Psoas muscle (tissue), 8 donors: ENCODE measurements at places on chromosomes 1 and 21. TPM values are rescaled to one million over a fixed set of nuclear protein-coding genes. Genes with fewer than 3 reads are reported as not detected.

The HSPA6 gene
- polyA plus RNA-seq: 0.32 TPM

The CDK18 gene
- polyA plus RNA-seq: 2.1 TPM

DNA sequence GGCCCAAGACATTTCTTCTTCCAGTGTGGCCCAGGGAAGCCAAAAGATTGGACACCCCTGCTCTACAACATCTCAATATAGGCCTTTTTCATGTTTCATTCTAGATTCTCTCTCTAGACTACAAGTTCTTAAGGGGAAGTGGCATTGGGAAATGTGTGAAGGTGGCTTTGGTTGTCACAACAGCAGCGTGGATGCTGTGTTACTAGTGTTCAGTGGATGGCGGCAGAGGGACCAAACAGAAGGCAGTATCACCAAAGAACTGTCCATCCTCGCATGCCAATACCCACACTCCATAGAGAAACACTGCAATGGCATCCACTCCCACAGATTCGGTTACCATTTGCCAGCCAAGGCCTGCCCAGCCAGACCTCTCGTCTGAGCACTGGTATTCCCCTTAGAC lies 24.3 kb upstream of the IFNAR2 start:
- no peak for DNase-seq

- DNase-seq: no peak
Measured at GRCh38 chr1:241849345-241849695, 1.3 kb downstream of the EXO1 start.

DNA sequence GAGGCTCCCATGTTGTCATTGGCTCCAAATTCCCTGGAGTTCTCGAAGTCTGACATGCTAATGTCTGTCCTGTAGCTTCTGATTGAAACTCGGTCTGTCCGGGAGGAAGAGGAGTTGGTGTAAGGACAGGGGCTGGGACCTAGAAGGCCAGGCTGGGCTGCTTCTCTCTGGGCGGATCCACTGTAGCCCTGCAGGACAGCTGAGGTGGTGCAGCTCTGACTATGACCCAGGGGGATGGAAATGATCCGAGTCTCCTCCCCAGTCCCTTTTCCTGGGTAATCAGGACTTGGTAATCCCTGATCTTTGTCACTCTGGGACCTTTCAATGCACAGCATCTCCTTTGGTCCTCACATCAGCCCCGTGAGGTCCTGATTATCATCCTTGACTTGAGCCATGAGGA lies 10.0 kb upstream of the FCMR start:
- DNase-seq: no peak

- DNase-seq: no peak
Measured at GRCh38 chr1:192626366-192627179, 9.4 kb upstream of the RGS13 start.

- DNase-seq: peak; percentile 47
Measured at GRCh38 chr1:15718199-15718601, 17.9 kb upstream of the SLC25A34 start.

The FAM229A gene
- polyA plus RNA-seq: 3.1 TPM

The SPATA46 gene
- not detected for polyA plus RNA-seq

DNA sequence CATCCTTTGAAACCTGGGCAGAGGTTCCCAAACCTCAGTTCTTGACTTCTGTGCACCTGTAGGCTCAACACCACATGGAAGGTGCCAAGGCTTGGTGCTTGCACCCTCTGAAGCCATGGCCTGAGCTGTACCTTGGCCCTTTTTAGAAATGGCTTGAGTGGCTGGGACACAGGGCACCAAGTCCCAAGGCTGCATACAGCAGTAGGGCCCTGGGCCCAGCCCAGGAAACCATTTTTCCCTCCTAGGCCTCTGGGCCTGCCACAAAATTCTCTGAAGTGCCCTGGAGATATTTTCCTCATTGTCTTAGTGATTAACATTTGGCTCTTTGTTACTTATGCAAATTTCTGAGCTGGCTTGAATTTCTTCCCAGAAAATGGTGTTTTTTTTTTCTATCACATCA lies 65.6 kb upstream of the ACTRT2 start:
- DNase-seq: no peak

DNA sequence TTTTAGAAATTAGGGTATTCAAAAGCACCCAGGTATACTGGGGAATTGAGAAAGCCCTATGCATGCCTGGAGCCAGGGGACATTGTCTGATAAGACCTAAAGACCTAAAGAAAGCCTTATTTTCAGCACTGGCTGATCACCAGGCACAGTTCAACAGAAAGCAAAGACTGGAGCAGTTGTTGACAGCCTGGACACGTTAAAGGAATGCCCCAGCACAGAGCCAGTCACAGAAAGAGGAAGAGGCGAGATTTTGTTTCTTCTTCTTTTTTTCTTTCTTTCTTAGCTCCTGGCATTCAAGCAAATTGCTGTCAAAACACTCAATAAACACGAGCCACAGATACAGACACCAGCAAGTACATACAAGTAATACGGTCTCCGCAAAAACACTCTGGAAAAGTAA lies 40.4 kb downstream of the RNF187 start:
- no peak for DNase-seq

DNA sequence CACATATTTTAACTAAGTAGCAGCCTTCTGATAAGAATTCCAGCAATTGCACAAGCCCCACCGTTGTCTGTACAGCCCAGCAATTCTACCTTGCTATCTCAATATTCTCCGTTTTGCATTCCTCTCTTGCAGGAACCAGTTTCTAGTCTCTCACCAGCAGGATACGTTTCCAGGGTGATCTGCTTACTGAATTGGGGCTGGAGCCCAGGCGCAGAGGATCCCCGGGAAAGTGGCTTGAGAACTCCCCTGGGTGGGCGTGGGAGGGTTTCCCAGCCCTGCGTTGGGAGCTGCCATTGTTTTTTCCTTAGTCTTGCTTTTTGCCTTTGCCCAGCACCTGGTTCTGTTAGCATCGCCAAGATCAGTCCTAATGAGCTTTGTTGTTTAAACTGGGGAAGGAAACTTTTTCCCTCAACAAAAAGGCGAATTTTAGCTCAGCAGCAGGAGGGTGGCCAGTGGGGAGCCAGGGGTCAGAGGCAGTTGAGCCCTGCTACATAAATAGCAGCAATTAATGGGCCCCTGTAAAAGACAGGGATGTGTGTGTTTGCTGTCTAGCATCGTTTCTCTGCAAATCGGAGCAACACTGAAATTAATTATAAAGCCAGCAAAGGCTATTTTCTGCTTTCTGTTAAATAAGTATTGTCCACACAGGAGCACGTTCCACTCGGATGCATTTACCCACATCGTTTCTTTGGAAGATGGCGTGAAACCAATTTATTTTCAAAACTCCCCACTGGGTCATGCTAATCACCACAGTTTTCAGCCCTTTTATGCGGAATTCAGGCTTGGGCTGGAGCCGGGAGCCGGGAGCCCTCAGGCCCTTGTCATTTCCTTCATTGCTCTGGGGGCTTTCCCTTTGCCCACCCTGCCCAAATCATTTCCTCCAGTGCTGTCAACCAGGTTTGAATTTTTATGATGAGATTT lies 36.6 kb downstream of the HUNK start:
- no peak for DNase-seq

The F5 gene
- polyA plus RNA-seq: 0.01 TPM

DNA sequence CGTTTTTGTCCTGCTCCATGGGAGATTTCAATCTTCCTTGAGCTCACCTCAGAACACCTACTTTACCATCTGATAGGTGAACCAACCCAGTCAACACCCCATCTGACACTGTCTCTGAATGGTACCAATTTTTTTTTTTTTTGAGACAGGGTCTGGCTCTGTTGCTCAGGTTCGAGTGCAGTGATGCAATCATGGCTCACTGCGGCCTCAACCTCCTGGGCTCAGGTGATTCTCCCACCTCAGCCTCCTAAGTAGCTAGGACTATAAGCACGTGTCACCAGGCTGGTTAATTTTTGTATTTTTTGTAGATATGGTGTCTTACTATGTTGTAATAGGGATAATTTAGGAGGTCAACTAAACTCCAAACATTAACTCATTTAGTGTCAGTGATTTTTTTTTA lies 36.3 kb downstream of the SPRTN start:
- DNase-seq: no peak

DNA sequence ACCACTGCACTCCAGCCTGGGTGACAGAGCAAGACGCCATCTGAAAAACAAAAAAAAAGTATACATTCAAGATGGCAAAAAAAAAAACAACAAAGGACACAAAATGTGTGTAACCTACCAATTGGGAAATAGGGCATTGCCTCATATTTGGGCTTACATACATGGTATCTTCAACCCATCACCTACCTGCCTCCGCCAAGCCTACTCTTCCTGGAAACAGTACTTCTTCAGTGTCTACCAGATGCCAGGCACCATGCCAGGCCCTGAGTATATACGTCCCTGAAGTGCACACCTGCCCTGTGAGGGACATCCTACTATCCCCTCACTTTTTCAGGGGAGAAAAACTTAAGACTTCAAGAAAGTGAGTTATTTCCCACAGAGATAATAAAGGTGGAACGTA lies 160.2 kb downstream of the TOMM20 start:
- no peak for DNase-seq

- DNase-seq: no peak
Measured at GRCh38 chr1:2236695-2237677, 8.9 kb downstream of the SKI start.

DNA sequence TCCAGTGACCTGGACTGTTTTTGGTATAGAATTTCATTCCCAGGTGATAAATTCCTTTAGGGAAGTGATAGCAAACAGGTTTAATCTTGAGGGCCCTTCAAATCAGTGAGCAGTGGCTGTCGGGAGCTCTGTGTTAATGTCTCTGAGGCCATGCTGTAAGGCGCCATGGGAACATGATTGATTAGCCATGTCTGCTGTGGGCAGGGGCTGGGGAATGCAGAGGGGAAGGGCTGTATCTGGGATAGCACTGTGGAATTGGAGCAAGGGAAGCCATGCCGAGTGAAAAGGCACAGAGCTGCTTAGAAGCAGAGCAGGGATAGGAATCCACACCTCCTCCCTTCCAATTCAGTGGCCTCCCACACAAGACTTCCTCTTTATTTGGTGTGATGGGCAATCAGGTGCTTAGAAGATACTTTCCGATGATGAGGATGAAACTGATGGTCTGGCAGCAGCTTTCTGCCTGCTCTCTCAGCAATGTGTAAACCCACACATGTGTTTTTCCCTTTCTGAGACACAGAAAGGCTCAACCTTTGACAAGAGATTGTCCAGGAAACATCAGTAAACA lies 83.8 kb upstream of the SSX2IP start:
- DNase-seq: no peak

DNA sequence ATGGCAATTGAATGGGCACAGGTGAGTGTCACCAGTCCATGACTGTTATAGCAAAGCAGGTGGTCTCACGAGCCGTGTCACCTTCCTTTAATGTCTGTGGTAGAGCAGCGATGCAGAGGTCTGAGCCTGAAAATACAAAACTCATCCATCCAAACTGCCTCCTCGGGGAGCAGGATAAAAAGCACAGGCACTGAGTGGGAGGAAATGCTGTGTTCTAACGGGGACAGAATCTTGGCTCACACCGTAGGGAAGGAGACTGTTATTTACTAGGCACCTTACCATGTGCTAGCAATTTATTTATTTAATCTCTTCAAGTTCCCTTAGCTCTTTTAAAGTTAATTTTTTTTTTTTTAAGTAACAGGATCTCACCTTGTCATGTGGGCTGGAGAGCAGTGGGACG lies 1.2 kb downstream of the ASCL5 start:
- DNase-seq: no peak

DNA sequence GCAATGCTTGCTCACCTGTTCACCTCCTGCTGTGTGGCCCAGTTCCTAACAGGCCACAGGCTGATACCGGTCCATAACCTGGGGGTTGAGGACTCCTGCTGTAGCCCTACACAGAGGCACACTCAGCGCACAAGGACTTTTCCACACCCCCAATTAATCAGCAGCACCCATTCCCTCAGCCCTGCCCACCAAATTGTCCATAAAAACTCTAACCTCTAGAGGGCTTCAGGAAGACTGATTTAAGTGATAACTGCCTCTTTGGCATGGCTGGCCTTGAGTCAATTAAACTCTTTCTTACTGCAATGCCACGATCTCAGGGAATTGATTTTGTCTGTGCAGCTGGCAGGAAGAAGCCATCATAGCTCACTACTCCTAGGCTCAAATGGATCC lies 71.3 kb upstream of the MUTYH start:
- DNase-seq: no peak

The HEYL gene
- polyA plus RNA-seq: 5.8 TPM

DNA sequence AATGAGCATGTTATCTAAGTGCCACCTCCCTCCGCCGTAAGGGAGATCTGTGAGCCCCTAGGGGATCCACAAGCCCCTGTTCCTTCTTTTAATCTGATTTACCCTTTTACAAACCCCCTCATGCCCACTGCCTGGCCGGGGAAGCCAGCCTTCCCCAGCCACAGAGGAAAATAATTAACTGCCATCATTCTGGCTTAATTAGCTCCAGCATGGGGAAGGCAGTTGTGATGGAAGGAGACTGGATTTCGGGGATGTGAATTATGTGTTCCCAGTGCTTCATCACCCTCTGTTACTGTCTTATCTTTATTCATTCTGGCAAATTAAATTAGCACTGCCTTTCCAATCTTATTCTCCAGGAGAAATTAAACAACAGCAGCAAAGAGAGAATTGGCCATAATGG lies 135.8 kb downstream of the PTPRU start:
- DNase-seq: no peak

DNA sequence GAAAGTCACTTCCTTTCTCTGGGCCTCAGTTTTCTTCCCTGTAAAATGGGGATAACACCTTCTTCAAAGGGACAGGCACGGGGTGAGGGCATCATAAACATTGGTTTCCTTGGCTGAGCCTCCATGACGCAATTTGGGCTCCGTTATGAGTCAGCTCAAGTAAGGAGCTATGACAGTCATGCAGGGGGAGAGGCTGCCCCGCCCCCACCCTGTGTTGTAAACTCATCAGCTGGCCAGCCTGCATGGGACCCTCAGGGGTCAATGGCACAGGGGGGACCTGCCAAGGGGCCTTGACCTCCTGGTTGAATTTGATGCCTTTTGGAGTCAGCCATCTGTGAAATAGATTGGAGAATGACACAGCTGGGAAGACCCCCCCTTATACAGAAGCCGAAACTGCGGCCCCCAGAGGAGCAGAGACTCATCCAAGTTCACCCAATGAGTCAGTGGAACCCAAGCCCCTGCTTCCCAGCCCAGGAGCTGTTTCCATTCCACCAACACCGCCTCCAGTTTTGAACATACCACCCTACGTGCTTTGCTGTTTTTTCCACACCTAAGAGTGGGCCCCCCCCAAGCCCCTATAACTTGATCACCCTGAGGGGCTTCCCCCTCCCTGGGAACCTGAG lies 36.8 kb upstream of the RUNX3 start:
- DNase-seq: peak; percentile 40

The SELENBP1 gene
- 12.7 TPM for polyA plus RNA-seq

DNA sequence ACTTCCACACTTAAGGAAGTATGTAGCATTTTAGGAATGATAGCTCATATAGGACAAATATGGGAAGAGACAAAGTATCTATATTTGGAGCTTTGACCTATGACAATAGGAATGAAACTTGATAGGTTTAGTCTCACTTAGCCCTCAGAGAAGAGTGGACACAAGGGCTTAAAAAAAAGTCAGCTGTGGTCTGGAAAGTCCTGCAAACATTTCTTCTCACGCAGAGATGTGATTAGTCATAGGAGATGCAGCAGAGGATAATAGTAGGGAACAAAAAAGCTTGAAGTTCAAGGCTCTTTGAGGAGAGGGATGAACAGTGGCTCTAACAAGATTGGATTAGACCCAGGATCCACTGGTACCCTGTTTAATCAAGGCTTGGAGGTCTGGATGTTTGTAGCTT lies 14.8 kb upstream of the RNF220 start:
- DNase-seq: no peak

The CD1E gene
- 0.08 TPM for polyA plus RNA-seq
